ENCODE measurements at places on chromosomes 1 and 21.

GRCh38 chr21:44687671-44688070, 5.7 kb upstream of the KRTAP12-1 start:
- peaks cover 15% of the 10 kb centered on the region for H3K36me3 ChIP-seq
- peaks cover 15% of the 10 kb centered on the region for H3K4me1 ChIP-seq
- DNase-seq, result no peak
- peaks cover 11% of the 10 kb centered on the region for H3K27me3 ChIP-seq
- no peak overlapping the region for H3K27ac ChIP-seq

GRCh38 chr1:36087233-36088123, 1.2 kb upstream of the ADPRS start:
- H3K27me3 ChIP-seq, result peaks cover 13% of the 10 kb centered on the region
- H3K4me1 ChIP-seq, result peaks cover 8% of the 10 kb centered on the region
- H3K4me3 ChIP-seq, result no peak overlapping the region
- no peak overlapping the region for H3K27ac ChIP-seq
- no peaks in the 10 kb centered on the region for H3K36me3 ChIP-seq

DNA sequence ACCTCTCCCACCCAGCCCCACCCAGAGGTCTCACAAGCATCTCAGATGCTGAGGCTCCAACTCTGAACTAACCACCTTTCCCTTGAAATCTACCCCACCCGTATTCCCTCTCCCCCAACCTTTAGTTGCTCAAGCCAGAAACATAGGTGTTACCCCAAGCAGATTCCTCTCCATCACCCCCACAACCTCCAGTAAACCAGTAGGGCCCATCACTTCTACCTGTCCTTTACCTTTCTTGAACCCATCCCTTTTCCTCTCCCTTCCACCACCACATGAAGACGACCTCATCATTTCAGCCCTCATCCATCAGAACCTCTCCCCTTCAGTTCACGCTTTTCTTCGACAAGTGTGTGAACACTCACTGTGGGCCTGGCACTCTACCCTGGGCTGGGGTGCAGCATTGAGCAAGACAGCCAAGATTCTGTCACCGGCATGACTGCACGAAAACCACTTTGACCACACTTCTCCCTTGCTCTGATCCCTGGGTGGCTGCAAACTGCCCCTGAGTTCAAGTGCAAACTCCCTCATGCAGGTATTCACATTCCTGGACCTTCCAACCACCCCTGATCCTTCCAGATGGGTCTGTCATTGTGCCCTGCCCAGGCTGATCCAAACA, 65.5 kb upstream of the LAPTM5 start:
- no peak for DNase-seq
- peak overlapping the region; percentile 84 for H3K27ac ChIP-seq
- no peaks in the 10 kb centered on the region for H3K36me3 ChIP-seq
- H3K4me1 ChIP-seq, result peaks cover 34% of the 10 kb centered on the region

DNA sequence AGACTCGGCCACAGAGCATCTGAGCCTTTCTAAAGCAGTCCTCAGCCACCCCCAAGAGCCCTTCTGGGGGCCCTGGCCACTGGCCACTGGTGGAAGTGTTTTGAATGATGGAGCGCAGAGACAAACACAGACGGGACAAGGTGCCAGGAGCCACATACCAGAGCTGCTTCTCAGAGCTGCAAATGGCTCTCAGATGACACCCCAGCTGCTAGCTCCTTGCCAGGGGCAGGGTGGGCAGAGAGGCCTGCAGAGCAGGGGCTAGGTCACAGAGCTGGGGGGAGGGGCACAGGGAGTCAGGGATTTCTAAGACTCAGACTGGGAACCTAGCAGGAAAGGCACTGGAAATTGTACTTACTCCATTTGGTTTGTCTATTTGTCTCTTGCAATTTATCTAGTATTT, 30.4 kb downstream of the KCNN3 start:
- H3K36me3 ChIP-seq, result no peaks in the 10 kb centered on the region
- H3K27me3 ChIP-seq, result peaks cover 29% of the 10 kb centered on the region
- H3K4me3 ChIP-seq, result peak overlapping the region; percentile 65
- peak overlapping the region; percentile 95 for H3K27ac ChIP-seq
- peaks cover 66% of the 10 kb centered on the region for H3K4me1 ChIP-seq

DNA sequence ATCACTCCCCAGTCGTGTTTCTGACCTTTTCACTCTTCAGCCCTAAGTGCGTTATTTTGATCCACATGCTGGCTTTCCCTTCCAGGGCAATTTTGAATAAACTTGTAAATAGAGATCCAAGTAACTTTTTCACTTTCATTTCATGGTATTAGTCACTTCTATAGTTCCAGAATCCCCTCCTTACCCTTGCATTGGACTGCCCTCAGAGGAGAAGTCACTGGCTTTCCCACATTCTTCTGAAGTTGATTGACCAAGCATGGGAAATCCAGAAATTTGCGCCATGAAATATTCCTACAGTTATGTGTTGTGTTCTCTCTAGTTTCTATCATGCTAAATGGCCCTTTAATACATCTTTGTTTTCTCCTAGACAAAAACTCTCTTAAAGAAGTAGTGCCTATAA, 177.3 kb upstream of the GORAB start:
- H3K27ac ChIP-seq, result no peak overlapping the region
- H3K4me3 ChIP-seq, result no peak overlapping the region
- peaks cover 2% of the 10 kb centered on the region for H3K4me1 ChIP-seq
- H3K36me3 ChIP-seq, result no peaks in the 10 kb centered on the region

DNA sequence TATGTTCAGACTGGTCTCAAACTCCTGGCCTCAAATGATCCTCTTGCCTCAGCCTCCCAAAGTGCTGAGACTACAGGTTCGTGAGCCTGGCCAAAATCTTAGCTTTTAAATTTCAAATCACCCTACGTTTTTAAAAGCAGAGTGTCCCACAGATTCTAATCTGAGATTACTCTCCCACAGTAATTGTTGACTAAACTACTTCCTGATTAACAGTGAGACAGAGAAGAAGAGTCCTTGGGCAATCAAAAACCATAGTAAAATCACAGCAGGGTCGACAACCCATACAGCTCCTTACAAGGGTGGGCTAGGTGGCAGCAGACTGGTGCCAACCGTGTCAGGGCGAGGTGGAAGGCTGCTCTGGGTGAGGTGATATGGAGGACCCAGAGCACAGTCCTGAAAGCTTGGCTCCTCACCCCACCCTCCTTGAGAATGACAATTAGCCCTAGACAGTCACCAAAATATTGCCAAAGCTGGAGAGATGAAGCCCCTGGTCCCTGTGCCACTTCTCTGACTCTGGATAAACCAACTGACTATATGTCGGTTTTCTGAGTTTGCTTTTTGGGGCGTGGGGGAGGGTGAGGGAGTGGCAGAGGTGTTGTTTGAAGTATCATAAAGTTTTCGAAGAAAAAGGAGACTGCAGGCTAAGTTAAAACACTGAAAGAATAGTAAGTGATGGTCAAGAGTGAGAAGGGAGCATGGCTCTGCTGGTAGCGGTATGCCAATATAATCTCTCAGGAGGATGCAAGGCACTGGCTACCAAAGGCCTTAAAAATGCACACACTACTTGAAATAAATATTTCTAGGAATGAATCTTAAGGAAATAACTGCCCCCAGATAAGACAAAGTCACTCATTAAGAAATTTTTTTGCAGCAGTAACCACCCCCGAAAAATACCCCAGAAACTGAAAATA, 86.8 kb downstream of the SLC45A1 start:
- peak overlapping the region; percentile 22 for H3K27ac ChIP-seq
- H3K36me3 ChIP-seq, result peaks cover 5% of the 10 kb centered on the region
- H3K4me3 ChIP-seq, result no peak overlapping the region

GRCh38 chr1:28159680-28160079, 16.8 kb downstream of the PTAFR start:
- H3K27ac ChIP-seq, result no peak overlapping the region
- DNase-seq, result no peak
- no peaks in the 10 kb centered on the region for H3K36me3 ChIP-seq
- no peak overlapping the region for H3K4me3 ChIP-seq
- H3K4me1 ChIP-seq, result peaks cover 18% of the 10 kb centered on the region
- peaks cover 3% of the 10 kb centered on the region for H3K27me3 ChIP-seq

- peaks cover 22% of the 10 kb centered on the region for H3K4me1 ChIP-seq
- H3K4me3 ChIP-seq, result no peak overlapping the region
- no peak overlapping the region for H3K27ac ChIP-seq
- no peak for DNase-seq
- peaks cover 3% of the 10 kb centered on the region for H3K27me3 ChIP-seq
These were observed 102.4 kb downstream of the SLC45A1 start for GRCh38 chr1:8420318-8420717.

GRCh38 chr1:25523542-25523941, 19.9 kb upstream of the LDLRAP1 start:
- peaks cover 6% of the 10 kb centered on the region for H3K27me3 ChIP-seq
- peaks cover 11% of the 10 kb centered on the region for H3K4me1 ChIP-seq
- H3K4me3 ChIP-seq, result peak overlapping the region; percentile 25
- H3K27ac ChIP-seq, result no peak overlapping the region

- peaks cover 4% of the 10 kb centered on the region for H3K27me3 ChIP-seq
- no peak overlapping the region for H3K27ac ChIP-seq
- DNase-seq, result no peak
- H3K4me3 ChIP-seq, result no peak overlapping the region
These were observed 46.4 kb downstream of the ABCG1 start for GRCh38 chr21:42265231-42265812.

DNA sequence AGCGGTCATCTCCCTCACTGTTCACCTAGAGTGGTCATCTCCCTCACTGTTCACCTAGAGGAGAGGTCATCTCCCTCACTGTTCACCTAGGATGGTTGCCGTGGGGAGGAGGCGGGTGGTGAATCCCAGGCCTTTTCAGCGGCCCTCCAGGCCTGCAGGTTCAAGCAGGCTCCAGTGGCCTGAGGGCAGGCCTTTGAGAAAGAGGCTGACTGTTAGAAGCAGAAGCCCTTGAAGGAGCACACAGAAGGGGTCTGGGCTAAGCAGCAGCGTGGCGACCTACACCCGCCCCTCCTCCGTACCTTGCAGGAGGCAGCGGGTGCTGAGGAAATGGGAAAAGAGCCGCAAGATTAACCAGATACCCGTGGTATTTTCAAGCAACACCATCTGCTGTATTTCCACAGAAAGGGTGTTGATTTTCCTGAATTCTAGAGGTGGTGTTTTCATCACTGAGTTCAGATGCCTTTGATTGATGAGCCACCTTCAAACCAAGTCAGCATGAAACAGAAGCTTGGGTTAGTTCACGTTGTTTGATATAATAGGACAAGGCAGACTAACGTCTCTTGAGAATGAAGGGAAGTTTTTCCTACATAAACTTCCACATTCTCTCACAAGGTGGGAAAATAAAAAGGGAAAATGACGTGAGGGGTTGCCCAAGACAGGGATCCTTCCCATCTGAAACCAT, 289.5 kb downstream of the KIF26B start:
- no peak overlapping the region for H3K4me3 ChIP-seq
- H3K4me1 ChIP-seq, result peaks cover 5% of the 10 kb centered on the region
- H3K27me3 ChIP-seq, result peaks cover 2% of the 10 kb centered on the region
- DNase-seq, result no peak
- H3K36me3 ChIP-seq, result peaks cover 11% of the 10 kb centered on the region
- H3K27ac ChIP-seq, result no peak overlapping the region

GRCh38 chr1:193625255-193625654, 438.8 kb upstream of the B3GALT2 start:
- H3K27ac ChIP-seq, result no peak overlapping the region
- no peak for DNase-seq
- no peak overlapping the region for H3K4me3 ChIP-seq

- no peak for DNase-seq
- no peaks in the 10 kb centered on the region for H3K36me3 ChIP-seq
- H3K4me1 ChIP-seq, result no peaks in the 10 kb centered on the region
- no peak overlapping the region for H3K27ac ChIP-seq
- H3K4me3 ChIP-seq, result no peak overlapping the region
- no peaks in the 10 kb centered on the region for H3K27me3 ChIP-seq
These were observed 132.6 kb upstream of the DUSP10 start for GRCh38 chr1:221874285-221875003.

DNA sequence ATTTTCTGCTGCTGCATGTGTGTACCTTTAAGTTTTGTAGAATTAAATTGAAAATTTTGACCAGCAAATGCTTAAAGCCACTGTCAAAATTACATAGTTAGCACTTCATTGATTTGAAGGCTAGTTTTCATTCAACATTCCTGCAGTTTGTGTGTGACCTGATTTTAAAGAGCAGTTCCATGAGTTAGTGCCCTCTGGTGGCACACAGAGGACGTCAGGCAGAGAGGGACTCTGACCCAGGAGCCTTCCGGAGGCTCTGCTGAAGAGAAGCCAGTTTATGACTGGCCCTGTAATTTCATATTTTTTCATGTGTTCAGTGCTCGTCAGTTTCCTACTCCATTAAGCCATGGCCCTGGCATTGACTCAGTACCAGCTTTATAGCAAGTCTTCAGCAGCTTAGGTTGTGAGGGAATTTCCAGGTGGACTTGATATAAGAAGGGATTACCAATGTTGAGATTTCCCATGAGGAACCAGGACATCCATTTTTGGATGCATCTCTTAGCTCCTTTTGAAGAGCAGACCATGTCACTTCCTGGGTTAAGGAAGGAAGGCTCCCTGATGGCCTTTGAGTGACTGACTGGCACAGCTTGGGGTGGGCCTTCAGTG, 104.7 kb downstream of the CAMTA1 start:
- no peaks in the 10 kb centered on the region for H3K4me1 ChIP-seq
- no peak overlapping the region for H3K4me3 ChIP-seq
- no peak overlapping the region for H3K27ac ChIP-seq
- peak; percentile 59 for DNase-seq

- H3K36me3 ChIP-seq, result no peaks in the 10 kb centered on the region
- peaks cover 2% of the 10 kb centered on the region for H3K27me3 ChIP-seq
- H3K27ac ChIP-seq, result no peak overlapping the region
These were observed 81.0 kb downstream of the PLPPR5 start for GRCh38 chr1:98923667-98924066.

DNA sequence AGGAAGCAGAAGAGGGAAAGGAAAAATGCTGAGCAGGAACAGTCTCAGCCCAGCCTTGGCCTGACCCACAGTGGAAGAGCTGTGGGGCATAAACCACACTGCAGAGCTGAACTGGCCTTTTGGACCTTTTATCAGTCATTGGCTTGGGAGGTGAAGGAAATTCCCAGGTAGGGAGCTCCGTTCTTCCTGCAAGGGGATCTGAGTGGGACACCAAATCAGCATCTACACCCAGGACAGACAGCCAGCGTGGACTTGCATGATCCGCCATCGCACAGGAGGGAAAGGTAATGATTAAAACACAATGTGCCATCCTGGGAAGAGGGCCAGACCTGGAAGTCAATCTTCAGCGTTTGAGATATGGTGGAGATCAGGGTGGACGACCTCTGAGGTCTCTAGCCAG, 1.2 kb upstream of the MTFR1L start:
- no peaks in the 10 kb centered on the region for H3K36me3 ChIP-seq
- DNase-seq, result no peak
- peaks cover 10% of the 10 kb centered on the region for H3K27me3 ChIP-seq
- H3K27ac ChIP-seq, result peak overlapping the region; percentile 93
- peak overlapping the region; percentile 100 for H3K4me3 ChIP-seq
- peaks cover 36% of the 10 kb centered on the region for H3K4me1 ChIP-seq

- no peak for DNase-seq
- H3K27ac ChIP-seq, result no peak overlapping the region
- no peaks in the 10 kb centered on the region for H3K36me3 ChIP-seq
- no peaks in the 10 kb centered on the region for H3K4me1 ChIP-seq
- H3K27me3 ChIP-seq, result no peaks in the 10 kb centered on the region
These were observed 38.0 kb downstream of the TSNAX start for GRCh38 chr1:231566496-231566895.

GRCh38 chr1:20602851-20603450, 14.1 kb downstream of the CDA start:
- H3K4me3 ChIP-seq, result no peak overlapping the region
- H3K36me3 ChIP-seq, result no peaks in the 10 kb centered on the region
- DNase-seq, result no peak
- H3K4me1 ChIP-seq, result no peaks in the 10 kb centered on the region
- H3K27ac ChIP-seq, result no peak overlapping the region

GRCh38 chr1:243520831-243521230, 265.0 kb downstream of the SDCCAG8 start:
- H3K4me3 ChIP-seq, result no peak overlapping the region
- H3K27me3 ChIP-seq, result no peaks in the 10 kb centered on the region
- no peak for DNase-seq
- peaks cover 20% of the 10 kb centered on the region for H3K36me3 ChIP-seq
